ENCODE measurements at places on chromosomes 7 and 10.
A peak's percentile ranks its signal among the peaks of the same experiment; 100 is the strongest.

DNA sequence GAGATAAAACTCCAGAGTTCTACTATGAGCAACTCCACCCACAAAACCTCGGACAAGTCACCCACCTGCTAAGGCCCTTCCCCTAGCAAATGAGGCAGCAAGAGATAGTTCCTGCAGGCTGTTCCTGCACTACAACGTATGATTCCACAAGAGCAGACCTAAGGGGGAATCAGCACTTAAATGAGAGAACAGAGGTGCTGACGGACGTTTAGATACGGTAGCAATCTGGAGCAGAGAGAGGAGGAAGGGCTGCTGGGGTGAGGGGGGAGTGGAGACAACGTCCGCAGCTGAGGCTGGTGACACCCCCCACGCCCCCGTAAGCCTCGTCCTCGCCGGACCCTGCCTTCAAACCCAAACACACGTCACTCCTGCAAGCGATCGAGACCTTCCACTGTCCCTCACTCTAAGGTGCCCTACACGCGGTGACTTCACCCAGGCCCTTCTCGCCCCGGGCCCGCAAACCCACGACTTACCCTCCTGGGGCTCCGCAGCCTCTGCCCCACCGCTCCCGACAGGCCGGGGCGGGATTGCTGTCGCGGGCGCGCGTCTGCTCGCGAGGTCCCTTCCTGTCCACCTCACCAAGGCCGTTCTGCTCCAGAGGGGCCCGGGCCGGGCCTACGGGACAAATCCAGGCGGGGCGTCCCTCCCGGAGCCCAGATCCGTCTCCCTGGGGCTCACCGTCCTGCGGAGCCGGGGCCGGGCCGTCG, 635 bp downstream of the ZNF12 start:
- DNase-seq: peak; percentile 45

DNA sequence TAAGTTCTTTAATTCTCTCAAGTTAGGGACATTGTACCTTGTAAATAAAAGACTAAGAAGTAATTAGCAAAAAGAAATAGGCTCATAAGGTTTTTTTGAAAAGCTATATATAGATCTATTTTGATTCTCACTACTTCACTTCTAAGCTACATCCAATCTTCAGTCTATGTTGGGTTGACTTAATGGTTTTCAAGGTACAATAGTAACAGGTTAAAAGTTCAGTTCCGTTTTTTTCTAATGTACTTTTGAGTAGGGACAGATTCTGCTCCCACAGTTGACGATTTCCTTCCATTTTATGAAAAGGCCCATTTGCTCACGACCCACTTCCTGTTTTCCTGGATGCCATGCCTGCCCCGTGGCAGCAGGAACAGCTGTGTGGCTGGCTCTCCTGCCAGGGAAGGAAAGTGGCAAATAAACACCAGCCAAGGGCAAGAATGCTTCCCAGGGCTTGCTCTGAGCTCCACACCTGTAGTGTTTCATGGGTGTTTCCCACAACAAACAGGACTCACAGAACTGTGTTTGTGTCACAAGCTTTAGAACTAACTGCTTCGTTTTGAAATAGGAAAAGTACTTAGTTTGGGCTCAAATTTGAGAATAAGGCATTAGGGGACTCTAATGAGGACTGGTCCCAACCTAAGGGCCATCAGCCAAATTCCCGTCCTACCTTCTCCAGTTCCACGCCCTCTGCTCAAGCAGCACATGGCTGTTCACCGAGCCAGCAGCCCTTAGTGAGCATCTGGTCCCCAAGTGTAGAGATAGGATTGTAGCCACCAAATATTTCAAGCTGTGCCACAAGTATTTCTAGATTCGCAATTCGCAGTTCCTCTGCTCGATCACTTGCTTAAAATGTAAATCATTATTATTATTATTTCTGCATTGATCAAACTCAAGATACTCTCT, 240.7 kb downstream of the COBL start:
- DNase-seq: no peak

DNA sequence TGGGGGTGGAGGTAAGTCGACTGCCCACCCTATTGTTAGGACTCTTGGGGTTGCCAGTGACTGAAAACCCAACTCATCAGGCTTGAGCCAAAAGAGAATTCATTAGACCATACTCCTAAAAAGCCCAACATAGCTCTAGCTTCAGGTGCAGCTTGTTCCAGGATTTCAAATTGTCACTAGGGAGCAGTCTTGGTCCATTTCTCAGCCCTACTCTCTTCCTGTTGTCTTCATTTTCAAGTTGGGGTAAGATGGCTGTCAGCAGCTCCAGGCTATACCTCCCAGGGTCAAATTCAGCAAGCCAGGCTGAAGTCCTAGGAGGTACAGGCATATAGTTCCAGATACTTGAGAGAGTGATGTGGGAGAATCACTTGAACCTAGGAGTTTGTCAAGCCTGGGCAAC, 14.9 kb upstream of the COL13A1 start:
- DNase-seq: no peak

GRCh38 chr10:24432478-24433416, 223.8 kb downstream of the KIAA1217 start:
- no peak for DNase-seq

- DNase-seq: peak; percentile 75
Measured at GRCh38 chr10:101839416-101840063, 4.1 kb downstream of the KCNIP2 start.

- DNase-seq: no peak
Measured at GRCh38 chr10:61786728-61787127, 114.8 kb upstream of the ARID5B start.

GRCh38 chr7:24908727-24909126, 71.3 kb downstream of the OSBPL3 start:
- DNase-seq: no peak

DNA sequence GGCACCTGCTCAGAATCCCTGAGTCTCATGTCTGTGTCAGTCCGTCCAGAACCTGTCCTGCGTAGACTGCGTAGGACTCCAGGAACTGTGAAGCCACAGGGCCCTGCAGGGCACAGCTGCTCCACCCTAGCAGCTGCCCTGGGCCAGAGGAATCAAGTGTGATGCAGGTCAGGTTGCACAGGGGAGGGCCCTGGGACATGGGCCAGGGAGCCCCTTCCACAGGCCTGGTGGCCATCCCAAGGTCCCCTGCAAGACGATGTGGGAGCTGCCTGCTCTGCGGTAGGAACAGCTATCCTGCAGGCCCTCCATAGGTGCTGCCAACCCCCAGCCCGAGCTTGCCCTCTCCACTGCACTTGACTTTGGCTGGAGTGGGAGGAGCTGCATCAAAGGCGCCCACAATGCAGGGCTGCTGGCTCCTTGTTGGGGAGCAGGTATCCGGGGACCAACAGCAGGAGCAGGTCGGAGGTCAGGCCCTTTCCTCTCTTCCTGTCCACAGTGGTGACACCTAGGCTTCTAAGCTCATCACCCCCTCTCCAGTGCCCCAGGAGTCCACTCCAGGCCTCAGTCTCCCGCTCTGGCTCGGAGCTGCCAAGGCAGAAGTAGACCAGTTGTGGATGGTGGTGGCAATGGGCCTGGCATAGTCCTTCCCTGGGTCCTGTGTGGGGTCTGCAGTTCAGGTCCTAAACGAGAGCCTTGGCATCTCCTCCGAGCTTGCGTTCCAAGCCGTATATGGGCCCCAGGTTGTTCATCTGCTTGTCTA, 149.1 kb downstream of the MAPK8 start:
- DNase-seq: peak; percentile 6

DNA sequence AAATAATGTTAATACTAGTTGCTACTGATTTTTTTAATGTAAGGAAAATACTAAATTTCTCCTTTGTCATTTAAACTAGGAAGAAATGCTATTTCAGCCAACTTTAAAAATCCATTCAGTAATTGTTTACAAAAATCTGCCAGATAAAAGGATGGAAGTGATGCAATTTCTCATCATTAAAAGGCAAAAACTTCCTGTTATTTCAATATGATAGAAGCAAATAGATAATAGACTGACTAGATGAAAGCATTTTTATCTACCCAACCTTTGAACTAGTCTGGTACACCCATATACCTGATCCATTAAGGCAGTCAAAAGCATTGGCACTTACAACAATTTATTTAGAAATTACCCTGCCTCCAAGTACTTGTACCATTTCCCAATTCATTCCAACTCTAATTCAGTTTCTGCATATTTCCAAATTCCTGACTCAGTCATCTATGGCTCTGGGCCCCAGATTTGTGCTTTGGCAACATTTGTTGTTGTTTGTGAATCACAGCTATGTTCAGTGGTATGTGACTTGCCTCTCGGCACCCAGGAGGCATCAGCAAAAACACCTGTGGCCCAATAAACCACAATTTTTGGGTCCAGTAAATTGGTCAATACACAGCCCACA, 482.6 kb upstream of the SEMA3A start:
- no peak for DNase-seq
